ENCODE measurements at places on chromosomes 4 and X.

DNA sequence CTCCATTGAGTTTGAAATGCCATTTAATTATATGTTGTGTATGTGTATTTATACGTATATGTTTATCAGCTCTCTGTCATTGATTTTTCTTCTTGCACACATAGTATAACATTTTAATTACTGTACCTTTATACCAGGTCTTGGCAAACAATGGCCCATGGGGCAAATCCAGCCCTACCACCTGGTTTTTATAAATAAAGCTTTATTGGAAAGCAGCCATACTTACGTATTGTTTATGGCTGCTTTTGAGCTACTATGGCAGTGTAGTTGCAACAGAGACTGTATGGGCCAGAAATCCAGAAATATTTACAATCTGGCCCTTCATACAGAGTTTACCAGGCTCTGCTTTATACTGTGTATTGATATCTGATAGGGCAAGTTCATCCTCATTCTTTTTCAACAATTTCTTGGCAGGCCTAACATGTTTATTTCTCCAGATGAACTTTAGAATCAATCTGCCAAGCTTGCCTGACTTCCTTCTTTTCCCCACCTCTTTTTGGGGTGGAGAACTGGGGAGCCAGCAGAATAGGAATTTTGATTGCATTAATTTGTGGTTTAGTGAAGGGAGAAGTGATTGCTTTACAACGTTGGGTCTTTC lies 15.8 kb downstream of the DCUN1D4 start:
- DNase-seq = no peak

DNA sequence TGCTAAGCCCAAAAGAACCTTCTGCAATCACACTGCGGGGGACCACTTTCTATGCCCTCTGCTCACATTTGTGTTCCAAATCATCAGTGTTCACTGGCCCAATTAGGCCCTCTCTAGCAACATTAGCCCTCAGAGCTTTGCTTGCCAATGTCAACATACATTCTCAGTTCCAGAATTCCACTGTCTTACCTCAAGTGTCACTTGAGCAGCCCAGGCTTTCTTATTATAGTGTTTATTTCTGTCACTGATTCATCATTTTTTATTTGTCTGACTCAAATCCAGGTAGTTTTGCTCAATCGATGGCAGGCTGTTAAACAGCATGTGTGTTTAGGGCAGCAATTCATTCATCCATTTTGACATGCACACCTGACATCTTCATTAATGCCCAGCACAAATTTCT lies 291.2 kb downstream of the TEX13A start:
- no peak for DNase-seq

- no peak for DNase-seq
These were observed 569.4 kb downstream of the GABRG1 start for GRCh38 chr4:45554423-45554822.

DNA sequence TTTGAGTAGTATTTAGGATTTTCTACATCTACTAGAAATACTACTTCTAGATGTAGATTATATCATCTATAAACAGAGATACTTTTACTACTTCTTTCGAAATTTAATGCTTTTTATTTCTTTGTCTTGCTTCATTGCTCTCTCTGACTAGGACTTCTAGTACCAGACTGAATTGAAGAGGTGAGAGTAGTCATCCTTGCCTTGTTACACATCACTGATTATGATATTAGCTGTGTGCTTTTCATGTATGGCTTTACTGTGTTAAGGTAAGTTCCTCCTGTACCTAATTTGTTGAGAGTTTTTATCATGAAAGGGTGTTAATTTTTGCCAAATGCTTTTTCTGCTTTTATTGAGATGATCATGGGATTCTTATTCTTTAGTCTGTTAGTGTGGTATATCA lies 19.6 kb upstream of the IL2 start:
- DNase-seq = no peak

- DNase-seq = no peak
These were observed 212.3 kb downstream of the DCAF12L2 start for GRCh38 chrX:125953814-125954213.

- DNase-seq = no peak
These were observed 1.7 kb upstream of the PPP2R2C start for GRCh38 chr4:6474053-6474568.

GRCh38 chrX:49793686-49794085 lies 35.4 kb upstream of the PAGE4 start:
- DNase-seq = no peak

DNA sequence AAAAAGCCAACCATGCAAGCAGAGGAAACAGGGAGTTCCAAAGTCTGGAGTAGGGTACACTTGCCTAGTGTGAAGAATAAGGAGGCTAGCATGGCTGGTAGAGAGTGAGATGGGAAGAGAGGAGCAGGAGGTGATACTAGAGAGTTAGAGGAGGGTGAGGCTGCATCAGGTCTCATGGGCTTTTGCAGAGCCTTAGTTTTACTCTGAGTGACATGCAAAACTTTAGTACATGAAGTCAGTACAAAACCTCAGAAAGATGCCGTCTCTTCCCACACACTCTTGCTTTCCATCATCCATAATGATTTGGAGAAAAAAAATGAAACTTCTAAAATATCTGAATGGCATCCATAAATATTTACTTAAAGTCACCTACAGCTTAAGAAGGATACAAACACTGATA lies 5.0 kb downstream of the OPRPN start:
- DNase-seq = no peak
